Stimulated activated CD4-positive, alpha-beta T cell treated with anti-CD3 and anti-CD28 coated beads, Interleukin-1b, Interleukin-23, amount 100 ng/mL, for 1 hour (primary cell): ENCODE measurements at places on chromosomes 7 and 10.

- DNase-seq = no peak
Measured at GRCh38 chr10:81984428-81984827, 109.4 kb downstream of the NRG3 start.

DNA sequence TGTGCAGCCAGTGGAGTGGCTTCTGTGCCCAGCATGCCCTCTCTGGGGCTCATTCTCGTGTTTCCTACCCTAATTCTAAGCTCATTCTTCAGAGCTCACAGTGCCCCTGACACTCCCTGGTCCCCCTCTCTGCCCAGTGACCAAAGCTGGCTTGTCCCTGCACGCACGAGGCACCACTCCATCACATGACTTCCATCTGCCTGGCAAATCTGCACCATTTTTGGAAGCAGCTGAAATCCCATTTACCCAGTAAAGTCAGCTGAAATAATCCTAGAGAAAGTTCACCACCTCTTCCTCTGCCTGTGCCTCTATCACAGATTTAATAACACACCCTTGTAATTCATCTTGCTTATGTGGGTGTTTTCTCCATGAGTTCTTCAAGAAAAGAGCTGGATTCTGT, 616.9 kb downstream of the PTPRN2 start:
- DNase-seq = no peak

DNA sequence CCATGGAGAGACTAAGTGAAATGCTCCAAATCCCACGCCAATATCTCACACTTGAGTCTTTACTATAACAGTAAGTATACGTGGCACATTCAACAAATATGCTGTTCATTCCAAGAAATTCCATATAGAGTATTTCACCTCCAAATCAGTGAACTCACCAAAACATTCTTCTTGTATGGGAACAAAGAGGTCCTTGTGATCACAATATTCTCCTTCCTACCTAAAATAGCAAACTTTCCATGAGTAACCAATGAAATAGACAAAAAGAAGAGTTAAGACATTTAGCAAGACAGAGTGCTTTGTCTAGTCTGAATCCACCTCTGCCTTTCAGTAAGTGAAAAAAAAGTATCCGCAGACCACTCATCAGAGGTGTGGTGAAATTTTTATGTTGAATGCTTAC, 77.3 kb upstream of the NXPH1 start:
- no peak for DNase-seq

DNA sequence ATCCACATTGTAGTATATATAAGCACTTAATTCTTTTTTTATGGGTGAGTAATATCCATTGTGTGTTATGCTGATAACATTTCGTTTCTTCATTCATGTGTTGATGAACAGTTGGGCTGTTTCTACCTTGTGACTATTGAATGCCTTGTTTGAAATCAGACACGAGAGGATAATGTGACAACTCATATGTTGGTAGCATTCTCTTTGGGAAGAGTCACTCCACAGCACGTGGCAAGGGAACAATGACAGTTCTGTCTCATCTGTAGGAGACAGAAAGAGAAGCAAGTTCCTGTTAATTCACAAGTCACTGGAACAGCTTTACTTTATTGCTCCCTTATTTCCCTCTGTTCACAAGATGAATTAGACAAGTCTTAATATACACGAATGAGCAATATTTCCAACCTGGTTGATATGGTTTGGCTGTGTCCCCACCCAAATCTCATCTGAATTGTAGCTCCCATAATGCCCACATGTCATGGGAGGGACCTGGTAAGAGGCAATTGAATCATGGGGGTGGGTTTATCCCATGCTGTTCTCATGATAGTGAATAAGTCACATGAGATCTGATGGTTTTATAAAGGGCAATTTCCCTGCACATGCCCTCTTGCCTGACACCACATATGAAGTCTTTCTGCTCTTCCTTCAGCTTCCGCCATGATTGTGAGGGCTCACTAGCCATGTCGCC, 125.3 kb downstream of the SEC23IP start:
- no peak for DNase-seq

DNA sequence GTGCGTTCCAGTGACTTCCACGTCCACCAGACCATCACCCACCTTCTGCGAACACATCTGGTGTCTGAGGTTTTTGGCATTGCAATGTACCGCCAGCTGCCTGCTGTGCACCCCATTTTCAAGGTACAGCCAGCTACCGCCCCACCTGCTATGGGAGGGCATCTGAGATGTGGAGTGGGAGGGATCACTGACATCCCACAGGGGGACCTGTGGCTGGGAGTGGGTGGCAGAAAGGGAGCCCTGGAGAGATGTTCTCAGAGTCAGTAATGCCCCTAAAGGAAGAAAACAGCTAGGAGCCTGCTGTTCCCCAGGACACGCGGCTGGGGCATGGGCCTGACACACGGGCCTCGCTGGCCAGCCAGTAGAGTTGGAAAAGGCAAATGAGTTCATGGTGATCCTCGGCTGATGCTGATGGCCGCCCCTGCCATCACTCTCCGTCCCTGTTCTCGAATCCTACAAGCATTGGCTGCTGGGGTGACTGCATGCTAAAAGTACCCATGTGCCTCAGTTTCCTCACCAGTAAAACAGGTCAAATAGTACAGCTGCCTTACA, 66.6 kb downstream of the ALOX5 start:
- DNase-seq = no peak

DNA sequence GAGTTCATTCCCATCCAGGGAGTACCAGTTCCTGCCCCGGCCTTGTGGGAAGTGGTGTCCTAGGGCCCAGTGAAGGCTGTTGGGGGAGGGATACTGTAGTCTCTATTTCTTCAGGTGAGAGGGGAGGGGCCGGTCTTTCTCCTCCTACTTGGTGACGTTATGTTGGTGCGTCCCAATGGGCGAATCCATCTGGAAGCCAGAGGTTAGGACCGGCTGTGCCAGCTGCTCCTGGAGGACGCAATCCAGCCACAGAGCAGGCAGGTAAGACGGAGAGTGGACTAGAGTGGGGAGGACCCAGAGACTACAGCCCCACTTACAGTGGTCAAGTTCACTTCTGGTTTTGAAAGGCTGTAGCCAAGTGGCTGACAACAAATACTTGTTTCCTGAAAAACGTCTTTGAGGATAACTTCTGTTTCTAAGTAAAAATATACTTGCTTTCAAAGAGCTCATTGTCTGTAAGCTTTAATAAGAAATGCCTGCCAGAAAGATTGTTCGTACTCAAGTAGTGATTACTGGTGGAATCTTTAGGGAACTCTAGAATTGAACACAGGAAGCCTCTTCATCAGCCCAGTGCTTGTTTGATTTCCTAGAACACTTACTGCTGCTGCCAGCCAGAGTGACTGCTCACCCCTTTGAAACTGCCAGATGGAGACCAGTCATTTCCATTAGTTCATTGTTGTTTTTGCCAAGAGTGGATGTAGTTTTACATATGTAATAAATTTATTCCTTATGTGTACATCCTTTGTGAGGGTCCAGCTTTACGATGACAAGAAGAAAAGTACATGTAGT, 25.4 kb downstream of the RBM33 start:
- DNase-seq = no peak

DNA sequence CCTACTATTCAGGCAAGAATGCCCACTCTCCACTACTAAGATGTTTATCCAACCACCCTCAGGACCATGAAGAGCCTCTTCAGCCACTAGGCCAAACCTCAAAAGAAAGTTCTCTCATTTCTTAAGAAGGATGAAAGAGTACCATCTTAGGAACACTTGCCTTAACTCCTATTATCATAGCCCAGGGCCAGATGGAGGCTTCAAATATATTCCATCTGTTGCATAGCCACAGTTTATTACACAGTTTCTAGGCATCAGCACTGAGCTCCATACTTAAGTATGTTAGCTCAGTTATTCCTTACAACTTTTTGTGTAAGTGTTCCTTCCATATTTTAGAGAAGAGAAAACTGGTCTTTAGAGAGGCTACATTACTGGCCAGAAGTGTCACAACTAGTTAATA, 37.4 kb upstream of the YAE1 start:
- no peak for DNase-seq

DNA sequence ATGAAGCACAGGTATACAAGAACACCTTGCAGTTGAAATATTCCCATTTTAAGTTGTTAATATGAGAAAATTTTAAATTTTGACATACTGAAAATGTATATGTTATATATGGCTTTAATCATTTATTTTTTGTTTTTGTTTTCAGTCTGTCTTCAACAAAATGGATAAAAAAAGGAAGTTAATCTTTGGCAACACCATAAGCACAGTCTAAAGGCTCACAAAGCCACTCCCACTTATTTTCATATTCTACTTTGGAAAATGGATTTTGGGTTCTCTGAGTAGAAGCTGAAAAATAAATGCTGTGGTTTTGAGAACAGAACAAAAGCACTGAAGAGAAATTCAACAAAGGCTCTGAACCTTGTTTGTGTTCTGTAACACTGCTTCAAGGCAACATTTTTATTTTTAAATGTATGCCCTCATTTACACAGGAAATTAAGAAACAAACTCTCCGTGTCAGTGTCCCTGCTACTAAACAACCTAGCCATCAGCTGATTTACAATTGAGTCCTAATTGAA, 81.3 kb upstream of the LRRN3 start:
- DNase-seq = no peak

GRCh38 chr10:110601581-110601980, 34.1 kb downstream of the SMC3 start:
- DNase-seq = no peak

DNA sequence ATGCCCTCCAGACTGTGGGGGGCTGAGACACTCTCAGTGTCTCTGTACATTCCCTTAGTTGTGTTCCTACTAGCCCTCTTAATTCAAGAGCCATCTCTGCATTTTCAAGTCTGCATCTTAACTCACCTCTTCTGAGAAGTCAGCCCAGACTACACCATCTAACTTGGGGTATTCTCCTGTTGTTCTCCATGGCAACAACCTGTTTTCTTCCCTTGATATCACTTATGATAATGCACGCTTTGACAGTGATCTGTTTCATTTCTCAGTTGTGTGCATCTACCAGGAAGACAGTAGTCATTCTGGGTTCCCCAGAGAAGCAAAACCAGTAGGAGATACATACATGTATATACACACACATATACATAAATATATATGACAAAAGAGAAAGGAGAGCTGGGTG, 707.3 kb upstream of the IGFBP3 start:
- no peak for DNase-seq

DNA sequence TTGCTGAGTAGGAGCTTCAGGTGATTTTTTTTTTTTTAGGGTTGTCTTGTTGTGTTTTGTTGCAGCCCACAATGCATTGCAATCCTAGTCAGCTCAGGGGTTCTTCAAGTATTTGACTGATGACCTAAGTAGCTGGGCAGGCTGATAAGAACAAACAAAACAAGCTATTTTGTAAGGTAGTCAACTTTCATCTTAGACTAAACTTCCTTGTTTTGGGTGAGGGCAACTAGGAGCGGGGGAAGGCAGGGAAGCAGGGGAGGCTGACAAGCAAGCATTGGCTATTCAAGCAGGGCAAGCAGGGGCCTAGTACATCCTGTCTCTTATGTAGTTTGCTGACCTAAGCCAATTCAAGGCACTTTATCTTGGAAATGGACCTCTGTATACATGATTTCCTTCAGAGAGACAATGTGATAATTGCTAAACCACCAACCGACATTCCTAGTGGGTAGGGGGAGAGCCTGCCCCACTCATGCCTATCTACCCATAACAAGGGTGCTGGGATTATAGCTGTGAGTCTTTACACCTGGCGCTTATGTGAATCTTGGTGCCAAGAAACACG, 163.3 kb upstream of the PRKCQ start:
- DNase-seq = no peak

GRCh38 chr7:95011146-95011928, 103.9 kb downstream of the PPP1R9A start:
- DNase-seq = no peak

DNA sequence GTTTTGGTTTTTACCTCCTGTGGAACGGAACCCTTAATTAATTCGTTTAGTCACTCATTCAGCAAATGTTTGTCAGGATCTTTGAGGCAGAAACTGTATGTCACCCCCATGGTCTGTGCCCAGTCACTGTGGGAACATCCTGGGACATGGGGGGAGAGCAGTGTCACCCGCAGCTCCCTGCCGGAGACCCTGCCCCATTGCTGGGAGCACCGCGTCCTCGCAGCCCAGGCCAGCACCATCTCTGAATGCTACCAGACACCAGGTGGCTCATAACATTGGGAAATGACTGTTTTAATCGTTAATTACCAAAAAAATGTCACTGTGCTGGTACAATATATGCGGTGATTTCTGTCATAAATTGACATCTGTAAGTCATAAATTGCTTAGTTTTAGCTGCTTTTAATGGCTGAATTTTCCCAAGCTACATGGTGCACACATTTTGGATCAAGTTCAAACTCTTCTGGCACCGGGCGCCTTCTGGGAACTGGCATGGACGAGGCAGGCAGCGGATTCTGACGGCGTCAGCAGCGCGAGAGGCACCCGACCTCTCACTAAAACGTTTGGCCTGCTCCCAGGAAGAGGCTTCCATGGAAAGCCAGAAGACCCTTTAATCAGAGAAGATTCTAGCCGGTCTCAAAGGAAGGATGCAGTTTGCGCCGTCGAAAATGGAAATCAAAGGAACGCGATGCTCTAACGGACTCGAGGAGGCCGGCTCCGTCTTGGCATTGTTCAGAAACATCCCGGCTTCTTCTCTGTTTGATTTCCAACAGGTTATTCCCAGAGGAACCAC, 184.2 kb downstream of the ADARB2 start:
- no peak for DNase-seq

- DNase-seq = no peak
Measured at GRCh38 chr10:49564461-49565009, 25.6 kb upstream of the ERCC6 start.

DNA sequence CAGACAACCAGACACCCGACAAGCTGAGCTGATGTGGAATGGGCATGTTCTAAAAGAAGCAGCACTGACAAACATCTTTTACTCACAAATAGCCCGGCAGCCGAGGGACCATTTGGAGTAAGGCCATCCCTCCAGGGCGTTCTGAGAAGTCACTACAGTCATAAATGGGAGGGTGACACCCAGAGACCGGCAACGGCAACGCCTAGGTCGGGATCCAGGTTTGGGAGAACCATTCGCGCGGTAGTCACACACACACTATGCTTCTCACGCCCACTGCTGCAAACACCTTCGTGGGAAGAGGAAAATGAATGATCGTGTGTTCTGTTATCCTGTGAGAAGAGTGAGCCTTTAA, 9.8 kb downstream of the TNS3 start:
- DNase-seq = no peak

- DNase-seq = no peak
Measured at GRCh38 chr10:97590082-97590747, 694 bp downstream of the C10orf62 start.

- DNase-seq = no peak
Measured at GRCh38 chr7:87146740-87147386, 5.4 kb upstream of the DMTF1 start.

- no peak for DNase-seq
Measured at GRCh38 chr10:28938745-28939144, 261.4 kb downstream of the BAMBI start.

GRCh38 chr10:68559251-68559650, 886 bp upstream of the TET1 start:
- DNase-seq = no peak
